ENCODE measurements at places on chromosomes 2 and 18. TPM values are rescaled to one million over a fixed set of nuclear protein-coding genes. Genes with fewer than 3 reads are reported as not detected.

The TTC27 gene
- total RNA-seq = 29.4 TPM

The LYG2 gene
- not detected for total RNA-seq

The FAM237A gene
- not detected for total RNA-seq

The RAB27B gene
- 42.1 TPM for total RNA-seq

The CD207 gene
- 1.3 TPM for total RNA-seq

The TLX2 gene
- total RNA-seq = not detected

The ACVR1C gene
- 0.81 TPM for total RNA-seq

The CCDC68 gene
- 16.5 TPM for total RNA-seq

The DOCK10 gene
- total RNA-seq = 9.6 TPM

The IL1F10 gene
- total RNA-seq = not detected

The VWC2L gene
- total RNA-seq = not detected

The NEU4 gene
- 0.49 TPM for total RNA-seq

The SULT1C2 gene
- 4.1 TPM for total RNA-seq

The CABYR gene
- total RNA-seq = 6.7 TPM
